Right renal cortex interstitium (tissue), 3 donors: ENCODE measurements at places on chromosomes 4 and X. TPM values are rescaled to one million over a fixed set of nuclear protein-coding genes. Genes with fewer than 3 reads are reported as not detected.

POLN gene
- 2.8 TPM for polyA plus RNA-seq

CT45A5 gene
- not detected for polyA plus RNA-seq

ASB12 gene
- 0.61 TPM for polyA plus RNA-seq

BTC gene
- 7.1 TPM for polyA plus RNA-seq
